GM12865 (cell line): ENCODE measurements at places on chromosomes 1 and 21.

DNA sequence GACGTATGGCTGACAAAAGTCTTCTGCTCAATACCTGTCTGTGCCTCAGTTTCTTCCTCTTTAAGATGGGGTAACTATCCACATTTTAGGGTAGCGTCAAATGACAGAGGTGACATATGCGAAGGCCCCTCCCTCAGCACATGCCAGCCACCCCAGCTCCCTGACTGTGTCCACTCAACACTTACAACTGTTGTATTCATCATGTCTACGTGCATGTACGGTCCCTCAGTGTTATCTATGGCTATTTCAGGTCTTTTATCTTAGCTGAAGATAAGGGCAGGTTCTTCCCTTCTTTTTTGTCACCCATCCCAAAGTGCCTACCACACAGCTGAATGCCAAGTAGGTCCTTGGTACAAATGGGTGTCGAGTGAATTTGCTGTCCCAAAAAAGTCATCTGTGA lies 8.3 kb upstream of the C1orf198 start:
- no peak for DNase-seq

GRCh38 chr1:10402729-10403274 lies 3.9 kb downstream of the PGD start:
- no peak for DNase-seq

- DNase-seq = no peak
Measured at GRCh38 chr1:81808760-81809159, 8.0 kb downstream of the ADGRL2 start.

DNA sequence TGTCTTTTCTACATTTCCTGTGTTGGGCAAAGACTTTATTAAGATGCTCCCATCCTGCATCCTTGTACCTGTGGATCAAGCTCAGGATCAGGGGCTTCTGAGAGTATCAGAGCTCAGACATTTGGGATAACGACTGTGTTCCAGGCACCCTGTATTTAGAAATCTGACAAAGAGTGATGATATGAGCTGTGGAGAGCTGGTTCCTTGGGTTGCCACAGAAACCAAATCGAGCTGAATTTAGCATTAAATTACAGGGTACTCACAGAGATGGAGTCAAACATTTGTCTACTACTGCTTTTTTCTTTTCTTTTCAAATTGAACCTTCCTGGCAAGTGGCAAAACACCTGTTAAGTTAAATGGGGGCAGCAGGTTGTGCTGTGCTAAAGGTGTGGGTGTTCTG lies 110.6 kb downstream of the XCL2 start:
- DNase-seq = no peak

DNA sequence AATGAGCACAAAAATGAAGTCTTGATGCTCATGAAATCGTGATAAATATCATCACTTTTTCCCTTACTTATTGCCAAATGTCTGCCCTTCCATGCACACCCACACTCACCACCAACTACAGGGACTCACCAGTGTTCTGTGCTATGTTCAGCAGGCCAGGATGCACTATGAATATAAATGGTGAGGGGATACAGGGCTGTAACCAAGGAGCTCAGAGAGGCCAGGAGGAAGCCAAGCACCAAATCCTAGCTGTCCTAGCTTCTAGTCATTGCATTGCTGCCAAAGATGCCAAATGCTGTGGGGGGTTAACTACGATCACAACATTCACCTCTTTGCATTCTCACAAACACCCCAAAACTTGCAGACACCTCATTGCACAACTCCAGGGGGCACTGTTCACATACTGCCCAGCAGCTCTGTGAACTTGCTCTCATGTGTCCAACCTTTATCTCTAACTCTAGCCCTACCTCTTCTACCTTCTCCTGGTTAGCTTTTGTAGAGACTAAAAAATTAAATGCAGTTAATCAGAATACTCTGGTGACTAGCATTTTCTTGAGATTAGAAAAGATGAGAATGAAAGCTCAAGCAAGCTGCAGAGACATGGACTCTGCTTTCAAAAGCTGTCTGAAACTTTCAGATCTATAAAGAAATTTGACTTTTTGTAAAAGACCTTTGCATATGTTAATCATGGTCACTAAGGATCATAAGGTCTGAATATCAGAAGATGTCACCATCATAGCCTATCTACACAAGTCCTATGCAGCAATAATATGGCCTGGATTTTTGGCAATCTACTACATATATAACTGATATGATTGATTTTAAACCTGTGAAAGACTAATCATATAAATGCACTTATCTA lies 13.9 kb upstream of the KIF14 start:
- DNase-seq = peak; percentile 42
